Stimulated activated CD8-positive, alpha-beta memory T cell treated with anti-CD3 and anti-CD28 coated beads, Interleukin-2, amount 100 ng/mL, for 1 hour (primary cell): ENCODE measurements at places on chromosomes 16 and 17.

DNA sequence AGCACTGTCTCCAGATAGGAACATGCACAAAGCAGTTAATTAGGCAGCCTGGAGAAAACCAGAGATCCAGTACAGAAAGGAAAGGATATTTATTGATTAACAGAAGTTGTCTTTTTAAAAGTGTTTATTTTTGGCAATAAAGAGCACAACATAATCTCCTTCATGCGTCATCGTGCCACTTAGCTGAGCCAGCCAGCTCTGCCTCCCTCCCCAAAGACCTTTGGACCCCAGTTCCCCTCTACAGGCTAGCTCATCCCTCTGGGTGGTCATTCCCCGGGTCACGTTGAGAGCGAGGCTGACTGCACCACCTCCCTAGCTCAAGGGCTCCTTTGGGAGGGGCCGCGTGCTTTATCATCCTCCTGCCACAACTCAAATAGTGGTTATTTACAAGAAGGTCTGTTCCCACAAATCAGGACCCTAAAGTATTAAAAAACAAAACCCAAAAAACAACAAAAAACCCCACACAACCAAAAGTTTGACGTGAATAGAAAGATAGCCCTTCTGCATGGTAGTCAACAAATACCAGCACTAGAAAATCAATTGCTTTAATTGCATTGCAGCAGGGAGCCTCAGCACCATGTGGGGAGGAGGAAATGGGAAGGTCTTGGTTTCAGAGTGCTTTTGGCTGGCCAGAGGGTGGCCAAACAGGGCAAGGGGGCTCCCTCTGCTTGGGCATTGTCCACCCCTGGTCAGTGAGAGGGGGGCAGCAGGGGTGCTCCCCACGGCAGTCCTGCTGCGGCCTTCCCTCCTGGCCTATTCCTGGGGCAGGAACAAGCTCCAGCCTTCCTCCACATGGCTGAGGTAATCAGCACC is 9.6 kb downstream of the POLR2C start:
- no peak for DNase-seq

GRCh38 chr16:59213952-59214351 is 479.8 kb upstream of the GOT2 start:
- no peak for DNase-seq

DNA sequence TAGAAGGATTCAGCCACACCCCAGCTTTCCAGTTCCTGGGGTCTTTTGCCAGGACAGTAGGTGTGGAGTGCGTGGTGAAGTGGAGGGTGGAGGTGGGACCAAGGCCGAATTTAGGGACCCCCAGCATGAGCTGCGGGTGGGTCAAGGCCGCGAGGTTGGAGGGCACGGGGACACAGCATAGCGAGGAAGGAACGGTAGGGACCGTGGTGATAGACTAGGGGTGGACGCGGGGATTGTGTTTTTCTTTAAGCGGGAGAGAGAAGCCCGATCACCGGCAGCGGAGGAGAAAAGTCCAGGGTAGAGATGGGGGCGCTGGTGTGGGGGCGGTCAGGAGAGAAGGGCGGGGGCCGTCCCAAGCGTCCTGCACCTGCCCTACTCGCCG is 261 bp upstream of the B4GALNT2 start:
- no peak for DNase-seq

DNA sequence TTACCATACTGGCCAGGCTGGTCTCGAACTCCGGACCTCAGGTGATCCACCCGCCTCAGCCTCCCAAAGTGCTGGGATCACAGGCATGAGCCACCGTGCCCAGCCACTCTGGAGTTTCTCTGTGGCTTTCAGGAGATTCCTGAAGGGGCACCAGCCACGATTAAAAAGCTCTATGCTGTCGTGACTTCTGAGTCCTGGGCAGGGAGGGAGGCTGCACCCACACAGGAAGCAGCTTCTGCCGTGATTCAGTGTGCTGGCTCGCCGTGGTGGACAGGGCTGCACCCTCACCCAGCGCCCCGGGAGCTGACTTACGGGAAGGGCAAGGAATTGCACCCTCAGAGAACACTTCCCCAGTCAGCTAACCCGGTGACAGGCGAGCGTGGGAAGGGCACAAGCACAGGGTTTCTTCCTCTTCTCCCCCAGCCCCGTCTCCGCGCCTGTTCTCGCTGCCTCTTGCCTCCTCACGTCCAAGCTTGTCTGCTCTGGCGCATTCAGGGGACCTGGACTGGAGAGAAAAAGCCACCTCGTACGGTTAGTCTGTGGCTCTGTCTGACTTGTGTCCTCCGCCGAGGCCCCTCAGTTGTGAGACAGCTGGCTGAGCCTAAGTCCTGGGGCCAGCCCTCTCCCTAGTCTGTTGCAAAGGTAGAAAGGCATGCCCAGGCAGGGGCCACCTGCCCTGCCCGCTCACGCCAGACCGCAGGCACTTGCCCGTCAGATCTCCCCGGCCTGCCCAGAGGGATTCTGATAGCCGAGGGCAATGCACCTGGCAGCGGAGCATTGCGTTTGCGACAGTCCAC is 145.0 kb downstream of the SEC14L1 start:
- no peak for DNase-seq

DNA sequence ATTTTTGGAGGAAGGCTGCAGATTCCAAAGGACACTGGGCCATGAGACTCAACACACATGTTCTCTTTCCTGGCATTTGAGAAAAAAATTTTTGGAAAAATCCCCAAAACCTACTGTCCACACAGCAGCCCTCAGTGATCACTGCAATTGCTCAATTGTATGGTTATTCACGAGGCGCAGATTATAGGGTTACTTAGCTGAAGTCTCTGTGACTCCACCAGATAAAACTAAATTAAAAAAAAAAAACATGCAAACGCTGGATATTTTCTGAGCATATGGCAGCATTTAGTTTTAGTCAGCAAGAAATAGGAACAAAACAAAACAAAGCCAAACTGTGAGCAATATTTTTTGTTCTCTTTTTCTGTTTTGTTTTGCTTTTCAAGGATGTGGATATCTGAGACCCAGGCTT is 83.8 kb upstream of the FAM20A start:
- no peak for DNase-seq
